ENCODE measurements at places on chromosomes 12 and 14. TPM values are rescaled to one million over a fixed set of nuclear protein-coding genes. Genes with fewer than 3 reads are reported as not detected.

- no peak overlapping the region for H3K4me3 ChIP-seq
- H3K4me1 ChIP-seq, result peaks cover 11% of the 10 kb centered on the region
- no peaks in the 10 kb centered on the region for H3K36me3 ChIP-seq
- H3K27ac ChIP-seq, result no peak overlapping the region
- no peaks in the 10 kb centered on the region for H3K27me3 ChIP-seq
Measured at GRCh38 chr12:15977999-15978951, 67.1 kb downstream of the DERA start.

GRCh38 chr12:102172436-102172835 lies 25.2 kb downstream of the PMCH start:
- H3K27ac ChIP-seq, result no peak overlapping the region
- DNase-seq, result no peak
- no peaks in the 10 kb centered on the region for H3K4me1 ChIP-seq
- H3K36me3 ChIP-seq, result no peaks in the 10 kb centered on the region

DNA sequence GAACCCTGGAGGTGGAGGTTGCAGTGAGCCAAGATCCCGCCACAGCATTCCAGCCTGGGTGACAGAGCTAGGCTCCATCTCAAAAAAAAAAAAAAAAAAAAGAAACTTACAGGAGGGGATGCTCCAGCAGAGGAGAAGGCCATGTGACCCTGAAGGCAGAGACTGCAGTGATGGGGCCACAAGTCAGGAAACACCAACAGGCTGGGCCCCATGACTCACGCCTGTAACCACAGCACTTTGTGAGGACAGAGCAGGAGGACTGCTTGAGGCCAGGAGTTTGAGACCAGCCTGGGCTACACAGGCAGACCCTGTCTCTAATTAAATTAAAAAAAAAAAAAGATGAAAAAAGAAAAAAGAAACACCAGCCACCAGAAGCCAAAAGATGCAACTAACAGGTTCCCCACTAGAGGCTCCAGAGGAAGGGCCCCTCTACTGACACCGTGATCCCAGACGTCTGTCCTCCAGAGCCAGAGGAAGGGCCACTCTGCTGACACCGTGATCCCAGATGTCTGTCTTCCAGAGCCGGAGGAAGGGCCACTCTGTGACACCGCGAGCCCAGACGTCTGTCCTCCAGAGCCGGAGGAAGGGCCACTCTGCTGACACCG lies 9.1 kb upstream of the GLT1D1 start:
- H3K27me3 ChIP-seq, result peaks cover 9% of the 10 kb centered on the region
- H3K4me3 ChIP-seq, result no peak overlapping the region
- no peaks in the 10 kb centered on the region for H3K36me3 ChIP-seq
- H3K4me1 ChIP-seq, result no peaks in the 10 kb centered on the region
- H3K27ac ChIP-seq, result no peak overlapping the region
- no peak for DNase-seq

GRCh38 chr12:120224304-120225199 lies 23.6 kb upstream of the RPLP0 start:
- H3K27me3 ChIP-seq, result no peaks in the 10 kb centered on the region
- DNase-seq, result peak; percentile 86
- peak overlapping the region; percentile 26 for H3K4me3 ChIP-seq
- peaks cover 13% of the 10 kb centered on the region for H3K36me3 ChIP-seq
- peak overlapping the region; percentile 80 for H3K27ac ChIP-seq

- DNase-seq, result no peak
- H3K27me3 ChIP-seq, result no peaks in the 10 kb centered on the region
- H3K4me1 ChIP-seq, result no peaks in the 10 kb centered on the region
- H3K36me3 ChIP-seq, result no peaks in the 10 kb centered on the region
- H3K4me3 ChIP-seq, result no peak overlapping the region
Measured at GRCh38 chr12:120988658-120989057, 10.3 kb downstream of the HNF1A start.

The TBX3 gene
- total RNA-seq, result 1.4 TPM

The SLC10A1 gene
- total RNA-seq, result not detected

The SLC7A8 gene
- 18.3 TPM for total RNA-seq
